ENCODE measurements at places on chromosomes 3 and 15. TPM values are rescaled to one million over a fixed set of nuclear protein-coding genes. Genes with fewer than 3 reads are reported as not detected.

Gene CADPS
- total RNA-seq = 16.4 TPM

Gene UROC1
- not detected for total RNA-seq

Gene SLC28A2
- not detected for total RNA-seq

Gene RPL4
- 4,842 TPM for total RNA-seq

GRCh38 chr15:31974855-31975829 is 55.2 kb upstream of the CHRNA7 start:
- H3K27ac ChIP-seq = no peak overlapping the region
- peaks cover 5% of the 10 kb centered on the region for H3K27me3 ChIP-seq
- 0 out of 2 replicates have a peak, but pooled peaks cover 4% of the 10 kb centered on the region for H3K4me1 ChIP-seq
- peak overlapping the region; percentile 46 for H3K4me3 ChIP-seq
- peak; percentile 92 for DNase-seq

DNA sequence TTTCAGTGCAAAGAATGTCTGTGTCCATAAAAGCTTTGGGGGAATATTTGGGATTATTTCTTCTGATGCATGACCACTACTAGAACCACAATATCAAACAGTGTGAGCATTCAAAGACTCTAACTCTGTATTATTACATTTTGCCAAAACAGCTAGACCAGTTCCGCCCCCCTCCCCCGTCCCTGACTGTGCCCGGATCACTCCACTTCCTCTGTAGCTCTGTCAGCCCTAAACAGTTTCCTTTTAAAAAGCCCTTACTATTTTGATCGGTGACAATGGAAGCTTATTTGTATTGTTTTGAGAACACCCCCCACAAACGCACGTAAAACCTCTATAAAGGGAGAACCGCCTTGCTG is 36.6 kb upstream of the EPHB3 start:
- peaks cover 18% of the 10 kb centered on the region for H3K4me1 ChIP-seq
- peak; percentile 66 for DNase-seq
- H3K4me3 ChIP-seq = peak overlapping the region; percentile 65
- peak overlapping the region; percentile 99 for H3K27ac ChIP-seq
- H3K36me3 ChIP-seq = no peaks in the 10 kb centered on the region
- no peaks in the 10 kb centered on the region for H3K27me3 ChIP-seq

DNA sequence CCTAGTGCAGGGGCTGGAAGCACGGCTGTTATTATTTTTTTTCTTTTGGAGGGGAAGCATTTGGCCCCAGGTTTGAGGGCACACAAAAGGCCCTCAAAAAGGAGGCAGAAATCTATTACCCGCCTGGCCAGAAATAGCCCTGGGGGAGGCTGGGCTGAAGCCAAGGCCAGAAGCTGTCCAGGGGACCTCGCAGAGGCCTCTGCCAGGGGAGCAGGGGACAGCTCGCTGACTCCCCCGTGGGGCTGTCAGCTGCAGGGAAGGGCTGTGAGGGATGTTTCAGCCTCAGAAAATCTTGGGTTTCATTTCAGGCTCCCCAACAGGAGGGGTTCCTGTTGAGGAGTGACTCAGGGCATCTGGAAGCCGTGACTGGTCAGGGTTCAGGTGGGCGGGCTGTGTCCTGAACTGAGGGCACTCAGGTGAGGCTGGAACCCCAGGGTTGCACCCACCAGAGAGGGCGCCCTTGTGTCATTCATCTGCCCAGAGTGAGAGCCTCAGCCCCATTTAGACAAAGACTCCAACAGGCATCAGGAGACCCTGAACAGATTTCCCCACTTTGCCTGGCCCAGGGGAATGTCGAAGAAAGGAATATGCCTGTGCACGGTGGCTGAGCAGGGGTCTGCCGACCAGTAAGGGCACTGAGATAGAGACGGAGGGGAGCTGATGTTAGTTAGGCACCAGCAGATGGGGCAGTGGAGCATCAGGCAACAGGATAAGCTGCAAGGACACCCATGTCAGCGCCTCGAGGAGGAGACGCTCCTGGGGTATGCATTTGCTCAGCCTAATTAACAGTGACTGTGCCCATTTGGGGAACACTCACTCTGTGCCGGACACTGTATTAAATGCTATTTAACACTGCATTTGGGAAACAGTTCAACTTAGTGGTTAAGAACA is 43.5 kb upstream of the SLC6A11 start:
- no peaks in the 10 kb centered on the region for H3K4me1 ChIP-seq
- H3K27me3 ChIP-seq = no peaks in the 10 kb centered on the region
- no peaks in the 10 kb centered on the region for H3K36me3 ChIP-seq
